Activated CD8-positive, alpha-beta T cell treated with anti-CD3 and anti-CD28 coated beads, Interleukin-2, amount 10 ng/mL, durations not matched to agents 7 days and 5 days (primary cell): ENCODE measurements at places on chromosomes 5 and 9. TPM values are rescaled to one million over a fixed set of nuclear protein-coding genes. Genes with fewer than 3 reads are reported as not detected.

DNA sequence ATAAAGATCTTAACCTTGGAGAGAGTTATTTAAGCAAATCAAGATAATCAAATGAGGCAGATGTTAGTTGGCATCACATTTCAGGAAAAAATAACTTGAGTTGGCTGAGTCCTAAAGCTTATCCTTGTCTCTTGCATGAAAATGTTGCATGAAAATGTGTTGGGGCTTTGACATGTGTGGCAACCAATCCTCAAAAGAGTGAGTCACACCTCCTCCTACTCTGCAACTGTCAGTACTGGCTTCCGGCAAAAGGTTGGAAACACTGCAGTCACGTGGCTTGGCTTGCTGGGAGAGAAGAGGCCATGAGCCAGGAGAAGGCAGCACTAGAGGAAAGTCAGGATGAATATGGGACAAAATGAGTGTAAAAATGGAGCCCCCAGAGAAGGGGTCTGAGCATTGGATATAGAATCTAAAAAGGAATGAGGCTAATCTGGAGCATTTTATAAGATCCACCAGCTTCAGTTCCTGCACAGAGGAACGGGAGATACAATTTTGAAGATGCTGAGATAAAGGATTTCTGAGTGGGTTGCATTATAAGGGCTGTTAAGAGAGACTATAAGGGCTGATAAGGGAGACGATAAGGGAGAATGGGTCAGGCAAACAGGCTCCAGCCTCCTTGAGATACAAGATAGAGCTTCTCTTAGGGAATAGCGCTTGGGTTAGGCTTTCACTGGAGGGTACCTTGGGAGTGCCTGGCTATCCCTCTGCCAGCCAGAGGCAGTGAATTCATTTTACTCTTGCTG lies 43.1 kb downstream of the SPATA31D1 start:
- no peak for DNase-seq

- no peak for DNase-seq
Observed at GRCh38 chr5:145975361-145976066, 39.1 kb downstream of the SH3RF2 start.

GRCh38 chr5:8216921-8217320 lies 348.0 kb downstream of the MTRR start:
- no peak for DNase-seq

DNA sequence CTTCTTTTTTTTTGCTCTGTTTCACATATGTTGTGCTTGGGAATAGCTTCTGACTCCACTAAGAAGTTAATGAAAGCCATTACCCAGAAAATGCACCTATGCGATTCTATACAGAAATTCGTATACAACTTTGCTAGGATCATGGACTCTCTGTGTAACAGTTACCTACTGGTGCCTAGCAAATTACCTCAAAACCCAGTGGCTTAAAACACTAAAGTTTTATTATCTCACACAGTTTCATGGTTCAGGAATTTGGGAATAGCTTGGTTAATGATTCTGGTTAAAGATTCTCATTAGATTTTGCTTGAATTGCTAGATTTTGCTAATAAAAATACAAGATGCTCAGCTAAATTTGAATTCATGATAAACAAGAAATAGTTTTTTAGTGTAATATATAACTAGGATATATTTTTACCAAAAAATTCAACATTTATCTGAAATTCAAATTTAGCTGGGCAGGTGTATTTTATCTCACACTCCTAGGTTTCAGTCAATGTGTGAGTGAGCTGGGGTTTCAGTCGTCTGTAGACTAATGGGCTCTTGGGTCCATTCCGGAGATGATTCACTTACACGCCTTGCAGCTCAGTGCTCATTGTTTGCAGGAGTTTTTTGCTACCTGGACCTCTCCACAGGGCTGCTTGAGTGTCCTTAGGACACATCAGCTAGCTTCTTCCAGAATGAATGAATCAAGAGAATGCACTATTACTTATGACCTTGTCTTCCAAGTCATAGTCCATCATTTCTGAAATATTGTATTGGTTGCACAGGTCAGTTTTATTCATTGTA lies 75.1 kb downstream of the MROH2B start:
- DNase-seq: no peak

DNA sequence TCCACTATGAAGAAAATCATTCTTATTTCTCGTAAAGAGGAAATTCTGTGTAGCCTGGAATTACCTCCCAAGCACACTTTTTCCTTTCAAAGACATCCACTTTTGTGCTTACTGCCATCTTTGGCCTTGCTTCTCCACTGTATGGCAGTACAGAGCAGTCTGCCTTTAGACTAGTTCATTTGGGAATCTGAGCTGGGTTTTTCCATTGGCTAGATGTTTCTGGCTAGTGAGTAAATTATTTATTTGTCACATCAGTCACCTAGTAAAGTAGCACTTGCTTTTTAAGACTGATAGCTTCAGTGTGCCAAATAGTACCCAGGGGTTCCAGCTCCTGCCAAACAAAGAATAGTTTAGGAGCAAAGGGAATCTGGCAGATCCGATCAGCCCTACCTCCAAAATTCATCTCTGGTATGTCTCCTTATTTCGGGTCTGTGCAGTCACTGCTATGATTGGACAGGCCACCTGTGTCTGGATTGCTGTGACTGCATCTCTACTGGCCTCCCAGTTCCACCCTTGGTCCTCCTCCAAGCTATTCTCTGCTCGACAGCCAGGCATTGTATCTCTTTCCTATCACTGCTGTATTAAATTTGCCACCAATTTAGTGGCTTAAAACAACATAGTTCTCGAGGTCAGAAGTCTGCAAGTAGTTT lies 97.6 kb downstream of the NUDT12 start:
- DNase-seq: no peak

GRCh38 chr5:30401479-30402058 lies 791.9 kb upstream of the CDH6 start:
- no peak for DNase-seq

DNA sequence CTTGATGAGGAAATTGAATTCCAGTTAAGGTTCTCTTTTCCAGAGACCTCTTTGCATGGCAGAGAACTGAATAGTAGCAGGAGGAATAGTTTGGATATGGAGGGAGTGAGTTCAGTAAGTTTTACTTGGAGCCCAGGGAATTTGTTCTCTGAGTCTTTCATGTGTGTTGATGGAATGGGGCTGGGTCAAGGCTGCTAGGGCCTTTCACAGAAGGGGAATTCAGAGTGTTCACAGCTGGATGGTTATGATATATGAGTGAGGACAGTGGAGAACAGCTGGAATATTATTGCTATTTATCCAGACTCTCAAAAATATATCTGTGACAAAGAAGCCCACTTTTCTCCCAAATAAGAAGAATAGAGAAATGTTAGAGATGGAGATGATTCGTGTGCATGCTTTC lies 372.8 kb downstream of the PLK2 start:
- DNase-seq: no peak

DNA sequence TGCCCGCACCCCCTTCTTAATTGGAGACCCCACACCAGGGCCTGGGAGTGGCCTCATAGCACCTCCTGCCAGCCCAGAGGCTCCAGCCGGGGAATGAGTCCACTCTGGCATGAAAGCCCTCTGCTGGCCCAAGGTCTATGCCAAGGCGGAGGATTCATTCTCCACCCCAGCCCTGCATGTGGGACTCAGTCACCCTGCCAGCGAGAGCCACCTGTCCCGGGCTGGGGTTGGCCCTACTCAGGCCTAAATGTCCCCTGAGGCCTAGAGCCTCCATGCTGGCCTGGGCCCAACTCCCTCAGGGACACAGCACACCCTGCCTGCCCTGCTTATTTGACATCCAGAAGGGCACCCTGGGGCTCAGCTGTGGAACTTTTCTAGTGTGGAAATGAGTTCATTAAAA lies 1.0 kb upstream of the RAPGEF1 start:
- DNase-seq: no peak

GRCh38 chr9:106639873-106640568 lies 222.9 kb upstream of the ZNF462 start:
- no peak for DNase-seq

DNA sequence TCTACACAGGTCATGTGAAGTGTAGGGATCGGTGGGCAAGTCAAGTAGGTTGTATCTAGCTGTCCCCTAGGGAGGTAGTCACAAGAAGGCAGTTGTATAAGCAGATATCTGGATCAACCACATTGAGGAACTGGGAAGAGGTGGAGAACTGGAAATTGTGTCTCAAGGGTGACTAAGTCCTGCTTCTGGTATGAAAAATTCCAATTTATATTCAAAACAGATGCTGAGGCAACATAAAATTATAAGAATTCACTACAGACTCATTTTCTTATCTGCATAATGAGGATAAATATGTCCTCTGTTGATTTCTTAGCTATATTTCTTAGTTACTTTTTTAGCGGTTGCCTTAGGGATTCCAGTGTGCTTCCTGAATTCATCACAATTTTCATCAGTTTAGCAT lies 46.8 kb downstream of the GALNT12 start:
- DNase-seq: no peak

DNA sequence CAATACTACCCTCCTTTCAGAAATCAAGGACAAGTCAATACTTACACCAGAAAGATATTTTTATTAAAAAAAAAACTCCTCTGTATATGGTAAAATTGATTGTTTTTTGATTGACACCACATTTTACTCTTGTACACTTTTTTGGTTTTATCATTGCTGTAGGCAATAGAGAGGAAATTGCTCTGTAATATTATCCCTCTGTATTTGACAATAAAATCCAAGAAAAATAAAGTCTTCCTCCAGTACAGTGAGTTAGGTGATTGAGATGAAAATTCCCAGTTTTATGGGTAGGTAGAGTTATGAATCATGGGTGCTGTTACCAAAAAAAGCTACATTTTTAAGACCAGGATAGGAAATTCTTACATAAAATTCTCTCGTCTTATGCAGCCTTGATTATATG lies 22.6 kb upstream of the CCDC192 start:
- DNase-seq: no peak

- DNase-seq: no peak
Observed at GRCh38 chr9:126693428-126693944, 79.8 kb downstream of the LMX1B start.

DNA sequence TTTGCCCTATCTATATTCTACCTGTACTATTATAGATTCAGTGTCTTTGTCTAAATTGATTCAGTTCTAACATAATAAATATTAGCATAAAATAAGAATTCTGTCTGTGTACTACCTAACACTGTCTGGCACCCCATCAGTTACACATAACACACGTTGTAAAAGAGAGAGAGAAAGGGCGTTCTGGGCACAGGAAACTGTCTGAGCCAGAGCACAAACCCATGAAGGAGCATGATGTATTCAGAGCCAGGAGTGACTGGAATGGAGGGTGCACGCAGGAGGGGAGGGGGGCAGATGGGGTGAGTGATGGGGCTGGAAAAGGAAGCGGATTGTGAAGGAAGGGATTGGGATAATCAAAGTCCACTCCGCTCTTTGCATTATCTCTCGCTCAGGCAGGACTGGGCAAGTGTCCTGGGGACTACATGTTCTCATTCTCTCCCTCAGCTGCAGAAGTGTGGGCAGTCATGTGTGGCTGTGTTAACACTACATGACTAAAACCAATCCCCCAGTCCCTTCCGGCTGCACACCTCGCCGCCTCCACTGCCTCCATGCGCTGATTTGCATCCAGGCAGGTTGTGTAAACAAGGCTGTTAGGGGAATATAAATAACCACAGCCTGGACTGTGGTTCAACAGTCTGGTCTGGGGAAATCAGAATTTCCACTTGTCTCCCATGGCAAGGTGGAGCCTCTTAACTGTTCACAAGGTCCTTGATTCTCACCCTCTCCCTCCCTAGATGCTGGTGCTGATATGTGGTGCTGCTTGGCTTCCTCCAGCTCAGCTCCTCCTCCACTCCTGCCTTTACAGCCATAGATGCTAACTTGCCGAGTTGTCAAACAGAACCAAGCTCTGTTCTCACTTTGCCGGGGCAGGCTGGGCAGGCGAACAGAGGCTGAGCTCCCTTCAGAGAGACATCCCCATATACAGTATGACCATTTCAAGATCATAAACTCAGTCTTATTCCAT lies 367.5 kb upstream of the BRINP1 start:
- DNase-seq: no peak

DNA sequence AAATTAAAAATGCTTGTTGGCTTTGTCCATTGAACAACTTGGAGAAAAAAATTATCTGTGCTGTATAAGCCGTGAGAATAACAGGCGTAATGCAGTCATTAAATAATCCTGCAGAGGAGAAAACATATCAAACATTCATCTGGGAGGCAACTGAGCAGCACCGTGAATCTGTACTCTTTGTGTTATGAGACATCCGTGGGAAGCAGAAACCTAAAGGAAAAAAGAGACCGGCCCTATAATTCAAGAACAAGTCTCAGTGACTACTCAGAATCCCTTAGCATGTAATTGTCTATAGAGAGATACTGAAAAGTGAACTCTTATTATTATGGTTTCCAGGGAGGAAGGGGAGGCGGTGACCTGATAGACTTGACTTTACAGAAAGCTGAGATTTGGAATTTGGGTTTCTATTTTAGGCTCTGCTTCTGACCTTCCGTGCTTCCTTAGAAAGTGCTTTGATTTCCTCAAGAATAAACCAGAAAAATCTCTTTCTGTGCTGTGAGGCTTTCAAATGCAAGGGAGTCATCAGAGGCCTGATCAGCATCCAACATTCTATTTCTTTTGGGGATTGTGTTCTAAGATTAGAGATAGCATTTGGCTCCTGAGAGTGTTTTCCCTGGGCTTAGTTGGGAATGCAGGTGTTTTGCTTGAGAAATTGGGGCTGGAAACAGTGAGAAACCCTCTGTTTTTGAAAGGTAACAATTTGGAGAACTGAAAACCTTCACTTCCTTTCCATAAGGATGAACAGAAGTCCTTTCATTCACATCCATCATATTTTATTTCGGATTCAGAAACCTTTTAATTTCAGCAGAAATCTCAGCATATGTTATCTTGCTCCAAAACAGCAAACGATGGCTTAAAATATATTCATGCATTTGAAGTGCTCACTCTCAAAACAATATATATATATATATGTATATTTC lies 296.7 kb downstream of the CSNK1G3 start:
- DNase-seq: no peak

TAF1L gene
- total RNA-seq: 0.05 TPM

STPG3 gene
- total RNA-seq: not detected

SLC24A2 gene
- not detected for total RNA-seq

ACO1 gene
- 8.8 TPM for total RNA-seq

ADAMTS6 gene
- 3.4 TPM for total RNA-seq

NIM1K gene
- 0.50 TPM for total RNA-seq

TAS2R1 gene
- not detected for total RNA-seq
